GM13976 (cell line): ENCODE measurements at places on chromosomes 13 and 19.

- DNase-seq: no peak
Observed at GRCh38 chr13:111122056-111122455, 6.9 kb downstream of the ARHGEF7 start.

DNA sequence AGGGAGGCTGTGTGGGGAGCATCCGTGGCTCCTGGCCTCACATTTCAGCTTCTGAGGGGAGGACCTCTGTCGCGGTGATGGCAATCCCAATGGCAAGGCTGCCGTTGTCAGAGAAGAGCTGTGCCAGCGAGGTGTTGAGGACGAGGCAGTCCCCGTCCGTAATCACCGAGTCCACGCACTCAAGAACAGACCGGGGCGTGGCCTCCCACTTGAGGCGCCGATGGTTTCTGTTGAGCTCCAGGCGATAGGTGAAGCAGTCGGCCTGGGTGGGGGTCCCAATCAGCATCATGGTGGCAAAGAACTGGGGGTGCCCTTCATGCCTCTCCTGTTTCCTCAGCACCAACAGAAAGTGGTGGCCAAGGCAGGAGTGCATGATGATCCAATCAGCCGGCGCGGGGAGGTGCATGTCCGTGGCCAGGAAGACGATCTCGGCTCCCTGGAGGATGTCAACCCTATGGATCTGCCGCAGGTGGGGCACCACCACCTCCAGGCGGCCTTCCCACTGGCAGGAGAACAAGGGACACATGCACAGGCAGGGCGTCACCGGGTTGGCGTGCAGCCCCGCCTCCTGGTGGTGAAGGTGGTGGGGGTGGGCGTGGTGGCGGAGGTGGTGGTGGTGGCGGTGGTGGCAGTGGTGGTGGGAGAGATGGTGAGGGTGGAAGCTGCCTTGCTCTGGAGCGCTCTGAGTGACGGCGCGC, 68.1 kb downstream of the SIAH3 start:
- DNase-seq: no peak

DNA sequence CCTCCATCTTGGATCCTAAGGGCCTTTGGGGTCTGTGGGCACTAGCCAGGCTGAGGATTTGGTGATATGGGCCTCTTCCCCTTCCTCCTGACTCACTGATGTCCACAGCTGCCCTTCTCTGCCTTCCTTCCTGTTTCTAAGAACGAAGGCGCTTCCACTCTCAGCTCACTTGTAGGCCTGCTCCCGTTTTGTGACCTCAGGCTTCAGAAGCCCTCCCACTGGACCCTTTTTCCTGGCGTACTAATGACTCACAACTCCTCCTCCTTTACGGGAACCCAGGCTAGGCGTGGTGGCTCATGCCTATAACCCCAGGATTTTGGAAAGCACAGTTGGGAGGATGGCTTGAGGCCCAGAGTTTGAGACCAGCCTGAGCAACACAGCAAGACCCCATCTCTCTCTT, 55.6 kb downstream of the TMED1 start:
- no peak for DNase-seq

DNA sequence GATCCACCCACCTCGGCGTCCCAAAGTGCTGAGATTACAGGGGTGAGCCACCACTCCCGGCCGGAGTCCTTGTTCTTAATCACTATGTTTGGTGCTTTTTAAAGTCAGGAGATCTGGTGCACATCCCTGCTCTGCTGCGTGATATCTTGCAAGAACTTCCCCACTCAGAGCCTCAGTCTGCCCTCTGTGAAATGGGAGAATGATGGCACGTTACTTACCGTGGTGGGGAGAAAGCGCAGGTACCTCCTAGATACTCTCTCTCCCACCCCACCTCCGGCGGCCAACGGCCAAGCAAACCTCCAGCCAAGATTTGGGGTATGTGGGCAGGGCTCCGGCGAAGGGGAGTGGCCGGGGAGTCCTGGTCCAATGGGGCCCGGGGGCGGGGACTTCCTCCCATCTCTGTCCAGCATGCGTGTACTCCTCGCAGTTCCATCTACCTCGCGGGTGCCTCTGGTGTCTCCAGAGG, at the start of gene RYR1:
RYR1 (plus strand) TSS at position 424 of the 466 bp plus-strand sequence. CDS start 139 bp downstream, outside the sequence.
- peak; percentile 91 for DNase-seq

DNA sequence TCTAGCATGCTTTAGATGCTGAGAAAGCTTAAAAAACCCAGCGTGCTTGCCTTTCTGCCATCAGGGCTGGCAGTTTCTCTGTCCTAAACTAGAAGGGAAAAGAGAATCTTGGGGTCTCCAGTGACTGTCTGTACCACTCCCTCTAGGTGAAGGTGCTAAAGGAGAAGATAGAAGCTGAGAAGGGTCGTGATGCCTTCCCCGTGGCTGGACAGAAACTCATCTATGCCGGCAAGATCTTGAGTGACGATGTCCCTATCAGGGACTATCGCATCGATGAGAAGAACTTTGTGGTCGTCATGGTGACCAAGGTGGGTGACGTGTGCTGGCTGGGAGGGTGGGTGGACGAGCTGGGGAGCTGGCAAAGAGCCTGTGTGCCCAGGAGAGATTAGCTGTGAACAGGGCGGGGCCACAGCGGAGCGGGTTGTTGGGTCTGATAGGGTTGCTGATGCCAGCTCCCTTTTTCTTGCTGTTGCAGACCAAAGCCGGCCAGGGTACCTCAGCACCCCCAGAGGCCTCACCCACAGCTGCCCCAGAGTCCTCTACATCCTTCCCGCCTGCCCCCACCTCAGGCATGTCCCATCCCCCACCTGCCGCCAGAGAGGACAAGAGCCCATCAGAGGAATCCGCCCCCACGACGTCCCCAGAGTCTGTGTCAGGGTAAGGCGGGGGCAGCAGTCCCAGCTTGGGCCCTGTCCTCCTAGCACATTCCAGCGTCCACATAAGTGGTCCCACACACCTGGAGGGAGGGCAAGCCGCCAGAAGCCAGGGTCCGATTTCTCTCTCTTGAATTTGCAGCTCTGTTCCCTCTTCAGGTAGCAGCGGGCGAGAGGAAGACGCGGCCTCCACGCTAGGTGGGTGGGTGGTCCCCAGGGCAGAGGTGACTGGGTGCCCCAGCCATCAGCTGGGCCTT, 2.3 kb downstream of the RAD23A start:
- no peak for DNase-seq

GRCh38 chr13:100773429-100773828, 98.8 kb upstream of the TMTC4 start:
- DNase-seq: no peak

GRCh38 chr19:36111200-36111539, 227 bp downstream of the OVOL3 start:
- DNase-seq: no peak

DNA sequence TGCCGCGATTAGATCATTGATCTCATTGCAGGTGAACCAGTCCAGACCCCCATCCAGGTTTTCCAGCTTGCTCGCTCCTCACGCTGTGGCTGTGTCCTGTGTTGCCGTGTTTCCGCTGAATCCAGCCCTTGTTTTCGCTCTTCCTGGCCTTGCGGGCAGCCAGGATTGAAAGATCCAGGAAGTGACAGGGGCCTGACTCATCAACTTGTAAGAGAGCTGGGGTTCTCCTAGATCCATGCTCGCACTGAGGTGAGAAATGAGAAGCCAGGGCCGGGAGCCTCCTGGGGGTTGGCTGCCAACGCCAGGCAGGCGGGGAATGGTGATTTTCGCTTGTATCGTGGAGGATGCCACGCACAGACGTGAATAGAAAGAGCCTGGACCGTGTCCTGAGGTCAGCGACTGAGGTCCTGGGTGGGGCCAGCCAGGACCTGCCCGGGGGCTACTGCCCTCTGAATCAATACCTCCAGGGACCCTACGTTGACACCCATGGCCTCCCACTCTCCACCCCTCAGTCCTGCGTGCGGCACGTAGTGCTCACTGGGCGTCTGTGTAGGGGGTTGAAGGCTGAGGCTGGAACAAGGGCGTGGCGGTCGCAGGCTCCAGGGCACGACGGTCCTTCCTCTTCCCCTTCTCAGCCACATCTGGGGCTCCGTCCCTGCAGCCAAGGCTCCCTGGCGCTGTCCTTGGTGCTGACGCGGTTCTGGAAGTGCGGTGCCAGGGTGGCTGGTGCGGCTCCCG, 7.3 kb upstream of the PTPRH start:
- DNase-seq: peak; percentile 72

DNA sequence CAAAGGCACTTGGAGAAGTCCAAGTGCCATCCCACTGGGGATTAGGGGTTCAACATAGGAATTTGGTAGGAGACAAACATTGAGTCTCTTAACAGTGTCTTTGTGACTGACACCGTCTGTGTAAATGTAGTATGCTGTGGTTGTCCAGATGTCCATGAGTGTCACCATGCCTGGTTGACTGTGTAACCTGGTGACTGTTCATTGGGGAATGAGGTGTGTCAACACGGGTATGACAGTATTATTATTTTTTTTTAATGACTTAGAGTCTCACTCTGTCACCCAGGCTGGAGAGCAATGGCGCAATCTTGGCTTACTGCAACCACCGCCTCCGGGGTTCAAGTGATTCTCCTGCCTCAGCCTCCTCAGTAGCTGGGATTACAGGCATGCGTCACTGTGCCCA, 16.2 kb downstream of the PKN1 start:
- DNase-seq: no peak

- DNase-seq: no peak
Observed at GRCh38 chr13:72566526-72566925, 160.9 kb downstream of the MZT1 start.

DNA sequence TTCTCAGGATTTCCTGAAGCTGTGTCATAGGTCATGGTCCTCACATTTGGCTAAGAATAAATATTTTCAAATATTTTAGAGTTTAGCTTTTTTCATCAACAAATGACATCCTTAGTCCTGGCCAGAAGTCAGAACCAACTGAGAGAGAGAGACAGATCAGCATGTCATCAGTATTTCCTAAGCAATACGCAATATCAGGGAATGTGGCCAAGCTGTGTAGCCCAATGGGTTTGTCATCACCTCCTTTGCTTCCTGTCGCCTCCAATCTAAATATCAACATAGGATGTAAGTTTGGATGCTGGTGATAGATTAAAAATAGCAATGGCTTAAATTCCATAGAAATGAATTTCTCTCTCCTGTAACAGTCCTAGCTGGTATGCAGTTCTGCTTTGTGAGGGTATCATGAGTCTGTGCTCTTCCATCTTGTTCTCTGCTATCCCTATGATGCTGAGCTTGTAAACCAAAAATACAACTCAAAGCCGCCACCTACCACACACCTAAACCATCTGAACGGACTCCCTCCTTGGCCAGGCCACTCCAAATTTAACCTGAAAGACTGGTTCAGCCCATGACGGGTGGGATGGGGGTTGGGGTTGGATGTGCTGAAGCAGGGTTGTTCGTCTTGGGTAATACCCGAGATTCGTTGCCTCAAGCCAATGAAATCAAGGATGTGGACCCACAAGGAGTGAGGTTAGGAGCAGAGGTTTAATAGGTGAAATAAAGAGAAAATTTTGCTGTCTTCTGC, 10.0 kb upstream of the IGSF23 start:
- no peak for DNase-seq

- peak; percentile 76 for DNase-seq
Observed at GRCh38 chr19:12647490-12648071, 19.0 kb downstream of the MAN2B1 start.

DNA sequence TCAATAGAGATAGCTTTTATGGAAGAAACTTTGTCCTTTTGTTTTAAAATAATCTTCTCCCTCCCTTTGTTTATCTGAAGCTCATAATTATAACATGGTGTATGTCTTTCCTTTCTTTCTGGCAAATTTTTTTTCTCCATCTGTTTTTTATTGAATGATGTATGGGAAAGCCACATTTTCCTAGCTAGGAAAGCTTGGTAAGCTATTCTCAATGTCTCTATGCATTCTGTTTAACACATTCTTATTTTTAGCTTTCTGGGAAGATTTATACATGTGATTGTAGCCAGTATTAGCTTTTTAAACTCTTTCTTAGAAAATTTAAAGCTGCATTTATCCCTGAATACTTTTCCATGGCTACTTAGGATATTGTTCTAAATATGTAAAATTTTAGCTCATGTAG, 124.9 kb upstream of the CSNK1A1L start:
- DNase-seq: no peak

GRCh38 chr19:40565910-40566495, 10.7 kb upstream of the SHKBP1 start:
- no peak for DNase-seq

GRCh38 chr13:24293746-24294145, 15.6 kb upstream of the C1QTNF9 start:
- no peak for DNase-seq

DNA sequence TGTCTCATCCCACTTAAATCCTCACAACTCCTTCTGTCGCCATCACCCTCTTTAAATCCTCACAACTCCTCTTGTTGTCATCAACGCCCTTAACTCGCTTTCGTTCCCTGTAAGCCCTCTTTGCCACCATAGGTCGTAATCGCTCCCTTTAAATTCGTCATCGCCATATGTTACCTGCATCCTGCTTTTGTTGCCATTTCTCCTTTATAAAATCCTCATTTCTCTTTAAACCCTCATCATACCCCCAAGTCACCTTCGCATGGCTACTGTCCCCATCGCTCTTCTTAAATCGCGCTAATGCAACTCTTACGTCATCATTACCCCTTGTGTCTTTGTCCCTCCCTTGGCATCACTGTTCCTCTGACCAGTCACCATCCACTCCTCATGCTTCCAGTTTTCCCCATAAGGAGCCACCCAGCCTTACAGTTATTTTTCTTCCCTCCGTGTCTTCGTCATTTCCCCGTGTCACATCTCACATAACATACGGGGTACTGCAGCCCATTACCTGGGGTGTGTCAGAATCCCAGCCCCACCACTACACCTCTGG, 539 bp downstream of the PLD3 start:
- no peak for DNase-seq

- DNase-seq: no peak
Observed at GRCh38 chr13:36675213-36675536, 1.4 kb downstream of the SERTM1 start.

- DNase-seq: no peak
Observed at GRCh38 chr13:107208889-107209288, 641.0 kb upstream of the ARGLU1 start.

DNA sequence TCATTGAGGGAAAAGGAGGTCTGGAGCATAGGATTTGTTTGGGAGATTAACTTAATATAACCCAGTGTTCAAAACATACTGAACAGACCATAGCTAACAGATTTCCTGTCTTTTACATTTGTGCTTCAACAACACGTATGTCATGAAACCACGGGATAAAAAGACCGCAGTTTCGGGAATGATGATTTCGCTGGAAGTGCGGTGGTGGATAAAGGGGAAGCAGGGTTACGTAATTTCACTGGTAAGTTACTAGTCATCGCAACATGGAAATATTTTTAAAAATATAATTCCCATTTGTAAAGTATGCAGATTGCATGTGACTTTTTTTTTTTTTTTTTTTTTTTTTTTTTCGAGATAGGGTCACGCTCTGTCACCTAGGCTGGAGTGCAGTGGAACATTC, 237.4 kb downstream of the LMO7 start:
- DNase-seq: no peak

GRCh38 chr19:5430237-5430636, 25.0 kb upstream of the ZNRF4 start:
- no peak for DNase-seq

GRCh38 chr13:99496184-99497142, 4.8 kb upstream of the TM9SF2 start:
- no peak for DNase-seq

- no peak for DNase-seq
Observed at GRCh38 chr19:35314858-35315470, 14.0 kb upstream of the CD22 start.

- no peak for DNase-seq
Observed at GRCh38 chr13:94534166-94534565, 54.7 kb upstream of the DCT start.
